ENCODE measurements at places on chromosomes 4 and X.
A peak's percentile ranks its signal among the peaks of the same experiment; 100 is the strongest.

- no peak for DNase-seq
Measured at GRCh38 chr4:138659812-138660316, 355.7 kb upstream of the NOCT start.

DNA sequence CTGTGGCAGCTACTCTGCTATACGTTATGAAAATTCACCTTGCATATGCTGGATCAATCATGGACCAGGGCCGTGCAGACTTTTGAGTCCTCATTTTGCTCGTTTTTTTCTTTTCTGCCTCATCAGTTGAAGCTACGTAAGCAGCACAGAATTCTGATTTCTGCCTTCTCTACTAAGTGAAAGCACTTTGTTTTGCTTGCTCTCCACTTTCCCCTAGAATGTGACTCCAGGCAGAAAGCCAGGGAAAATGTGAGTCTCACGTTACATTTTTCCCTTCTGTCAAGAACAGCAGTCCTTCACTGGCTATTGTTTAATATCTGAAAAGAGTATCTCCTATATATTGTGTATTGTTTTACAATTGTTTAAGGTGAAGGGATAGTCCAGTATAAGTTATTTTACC lies 1840.1 kb downstream of the PCDH7 start:
- peak; percentile 33 for DNase-seq

GRCh38 chr4:53748328-53748772 lies 157.1 kb upstream of the LNX1 start:
- no peak for DNase-seq

GRCh38 chr4:92516450-92516849 lies 212.7 kb downstream of the GRID2 start:
- DNase-seq, result no peak

DNA sequence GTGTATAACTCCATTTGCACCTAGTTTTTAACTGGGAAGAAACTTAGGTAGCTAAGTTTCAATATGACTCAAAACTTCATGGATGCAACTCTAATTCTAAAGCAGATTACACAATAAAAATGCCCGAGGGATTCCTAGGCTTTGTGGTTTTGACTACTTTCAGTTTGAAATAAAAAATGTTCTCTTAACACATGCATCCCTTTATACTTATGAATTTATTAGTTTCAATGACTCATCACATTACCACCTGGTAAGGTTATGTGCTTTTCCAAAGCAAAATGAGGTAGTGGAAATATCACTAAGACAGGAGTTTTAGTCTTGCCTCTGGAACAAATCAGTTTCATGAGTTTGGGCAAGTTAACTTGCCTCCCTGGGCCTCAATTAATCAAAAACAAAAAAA lies 125.5 kb downstream of the OPHN1 start:
- DNase-seq, result peak; percentile 79

DNA sequence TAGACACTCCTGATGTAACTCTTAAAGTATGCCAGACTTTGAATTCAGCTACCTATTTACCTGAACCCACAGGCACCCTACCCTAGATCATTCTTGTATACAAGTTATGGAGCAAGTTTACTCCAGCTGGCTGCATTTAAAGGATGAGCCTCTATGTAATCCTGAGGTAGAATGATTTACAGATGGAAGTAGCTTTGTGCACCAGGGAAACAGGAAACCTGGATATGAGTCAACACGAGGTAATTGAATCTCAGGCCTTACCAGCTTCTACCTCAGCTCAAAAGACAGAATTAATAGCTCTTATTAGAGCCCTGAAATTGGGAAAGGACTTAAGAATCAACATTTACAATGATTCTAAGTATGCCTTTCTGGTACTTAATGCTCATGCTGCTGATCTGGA lies 119.8 kb downstream of the AGTR2 start:
- no peak for DNase-seq

DNA sequence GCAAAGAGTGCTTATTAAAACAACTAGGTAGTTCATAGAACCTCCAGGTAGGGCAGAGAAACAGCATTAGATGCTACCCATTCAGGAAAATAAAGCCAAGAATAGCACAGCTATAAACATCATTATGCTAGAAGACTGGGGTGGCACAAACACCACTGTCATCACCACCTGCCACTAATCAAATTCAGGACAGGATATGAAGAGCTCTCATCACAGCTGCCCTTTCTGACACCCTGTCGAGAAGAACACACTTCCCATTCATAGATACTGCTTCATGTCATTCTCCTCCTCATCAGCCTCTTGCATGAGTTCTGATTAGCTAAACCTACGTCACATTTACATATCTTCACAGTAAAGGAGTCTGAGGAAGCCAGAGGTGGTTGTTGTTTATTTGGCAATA lies 692.3 kb upstream of the HS3ST1 start:
- DNase-seq, result no peak

DNA sequence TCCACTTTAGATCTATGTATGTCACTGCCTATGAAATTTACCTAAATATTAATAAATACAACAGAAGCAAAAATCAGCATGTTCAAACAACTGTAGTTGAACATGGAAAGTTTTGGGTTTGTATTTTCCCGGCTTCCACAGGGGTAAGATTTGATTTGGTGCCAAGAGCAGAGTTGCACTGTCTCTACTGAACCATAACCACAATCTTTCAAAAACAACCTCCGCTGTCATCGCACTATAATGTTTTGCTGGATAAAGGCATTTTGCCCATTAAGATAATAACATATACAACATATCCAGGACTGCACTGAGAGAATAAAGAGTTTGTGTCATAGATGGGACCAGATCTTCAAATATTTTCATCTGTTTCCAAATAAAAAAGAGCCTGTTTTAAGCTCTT lies 94.9 kb downstream of the TENM3 start:
- DNase-seq, result peak; percentile 70

- peak; percentile 7 for DNase-seq
Measured at GRCh38 chr4:72340803-72341431, 228.1 kb downstream of the ADAMTS3 start.

DNA sequence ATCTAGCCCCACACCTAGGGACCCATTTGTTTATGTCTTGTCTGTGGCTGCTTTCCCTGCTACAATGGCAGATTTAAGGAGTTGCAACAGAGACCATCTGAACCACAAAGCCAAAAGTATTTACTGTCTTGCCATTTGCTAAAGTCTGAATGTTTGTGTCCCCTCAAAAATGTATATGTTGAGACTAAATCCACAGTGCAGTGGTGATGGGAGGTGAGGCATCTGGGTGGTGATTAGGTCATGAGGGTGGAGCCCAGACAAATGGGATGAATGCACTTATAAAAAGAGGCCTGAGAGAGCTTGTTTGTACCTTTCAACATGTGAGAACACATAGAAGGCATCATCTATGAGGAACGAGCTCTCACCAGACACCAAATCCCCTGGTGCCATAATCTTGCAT lies 137.3 kb downstream of the TMEM144 start:
- DNase-seq, result peak; percentile 10

DNA sequence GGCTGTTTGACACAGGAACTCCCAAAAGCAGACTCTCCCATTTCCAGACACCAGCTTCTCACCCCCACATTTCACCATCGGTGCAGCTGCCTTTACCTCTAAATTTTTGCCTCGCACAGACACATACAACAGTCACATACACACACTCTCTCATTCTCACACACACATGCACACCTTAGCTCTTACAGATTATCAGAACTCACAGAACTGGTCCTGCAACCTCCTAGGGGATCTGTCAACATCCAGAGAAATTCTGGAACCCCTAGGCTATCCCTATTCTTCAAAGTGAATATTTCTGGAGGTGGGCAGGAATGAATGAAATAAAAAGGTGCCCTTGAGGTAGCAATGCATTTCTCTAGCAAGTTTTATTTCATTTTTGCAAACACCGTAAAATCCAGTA lies 4.1 kb downstream of the HS6ST2 start:
- DNase-seq, result no peak

- no peak for DNase-seq
Measured at GRCh38 chr4:127575888-127576287, 56.9 kb upstream of the INTU start.

- no peak for DNase-seq
Measured at GRCh38 chr4:151403656-151404055, 5.3 kb upstream of the FHIP1A start.

GRCh38 chr4:27836523-27836922 lies 975.9 kb downstream of the STIM2 start:
- DNase-seq, result peak; percentile 88

All from fibroblast of skin of right quadriceps (primary cell).